Stimulated activated CD4-positive, alpha-beta T cell treated with anti-CD3 and anti-CD28 coated beads, Interleukin-1b, Interleukin-23, amount 100 ng/mL, for 48 hours (primary cell): ENCODE measurements at places on chromosomes 11 and 22.

DNA sequence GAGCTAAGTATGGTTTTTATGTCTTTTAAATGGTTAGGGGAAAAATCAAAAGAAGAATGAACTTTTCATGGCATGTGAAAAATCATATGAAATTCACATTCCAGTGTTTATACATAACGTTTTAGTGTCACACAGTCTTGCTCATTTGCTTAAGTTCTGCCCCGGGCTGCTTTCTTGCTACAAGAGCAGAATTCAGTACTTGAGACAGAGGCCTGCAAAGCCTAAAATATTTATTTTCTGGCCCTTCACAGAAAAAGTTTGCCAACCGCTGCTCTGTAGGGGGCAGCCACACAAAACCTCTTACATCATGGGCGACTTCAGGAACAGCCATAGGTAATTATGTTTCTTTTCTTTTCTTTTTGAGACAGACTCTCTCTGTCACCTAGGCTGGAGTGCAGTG, 1.0 kb upstream of the ATG2A start:
- DNase-seq = no peak

DNA sequence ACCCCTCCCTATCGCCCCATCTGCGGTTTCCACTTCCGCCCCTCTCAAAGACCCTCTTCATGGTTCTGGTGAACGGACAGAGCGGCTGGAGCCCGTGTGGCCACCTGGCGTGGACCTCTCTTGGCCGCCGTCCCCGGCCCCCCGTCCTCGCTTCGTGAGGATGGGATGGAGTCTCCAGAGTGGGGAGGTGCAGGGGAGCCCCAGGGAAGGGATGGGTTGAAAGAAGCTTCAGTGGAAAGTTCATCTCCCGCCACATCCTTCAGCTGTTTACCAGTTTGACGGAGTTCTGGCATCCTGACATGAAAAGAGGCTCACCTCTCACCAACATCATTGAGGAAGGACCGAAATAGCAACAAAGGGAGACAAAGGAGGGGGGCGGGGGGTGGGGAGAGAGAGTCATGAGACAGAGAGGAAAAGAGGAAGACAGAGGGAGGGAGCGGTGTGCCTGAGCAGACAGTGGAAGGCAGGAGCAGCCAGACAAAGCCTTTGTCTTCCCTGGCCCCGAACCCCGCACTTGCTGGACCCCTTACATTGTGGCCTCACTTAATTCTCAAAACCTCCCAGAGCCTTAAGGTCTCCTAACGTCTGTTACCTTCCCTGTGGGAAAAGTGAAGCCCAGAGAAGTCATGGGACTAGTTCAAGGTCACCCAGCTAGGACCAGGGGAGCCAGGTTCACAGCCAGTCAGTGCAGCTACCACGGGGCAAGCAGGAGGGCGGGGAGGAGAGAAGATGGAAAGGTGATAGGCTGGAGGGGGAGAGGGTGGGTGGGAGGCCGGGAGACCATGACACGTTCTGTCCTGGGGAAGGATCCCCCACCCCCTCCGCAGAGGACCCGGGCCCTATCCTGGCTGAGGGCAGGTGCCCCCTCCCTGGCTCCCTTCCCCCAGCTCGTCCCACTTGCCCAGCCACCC, 54.9 kb downstream of the CD6 start:
- no peak for DNase-seq

- no peak for DNase-seq
These were observed 38.5 kb upstream of the LARGE1 start for GRCh38 chr22:33958741-33959140.

- peak; percentile 55 for DNase-seq
These were observed 869 bp upstream of the EIF4ENIF1 start for GRCh38 chr22:31490496-31490925.

- DNase-seq = no peak
These were observed 86.6 kb downstream of the RTL6 start for GRCh38 chr22:44411226-44412135.

GRCh38 chr22:46076651-46077339, 73.5 kb upstream of the PPARA start:
- DNase-seq = no peak

DNA sequence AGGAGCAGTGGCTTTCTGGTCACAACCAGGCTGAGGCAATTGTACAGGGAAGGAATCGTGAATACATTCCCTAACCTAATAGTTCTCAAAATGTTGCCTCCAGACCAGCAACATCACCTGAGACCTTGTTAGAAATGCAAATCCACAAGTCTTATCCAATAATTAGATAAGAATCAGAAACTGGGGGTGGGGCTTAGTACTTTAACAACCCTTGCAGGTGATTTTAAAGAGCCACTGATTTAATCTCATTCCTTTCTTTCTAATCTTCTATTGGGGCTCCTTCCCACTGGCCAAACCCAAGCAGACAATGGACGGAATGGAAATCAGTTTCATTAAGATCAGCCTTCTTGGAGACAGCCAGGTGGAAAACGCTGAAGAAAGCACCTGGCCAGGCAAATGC, 142.4 kb upstream of the DDI1 start:
- no peak for DNase-seq

DNA sequence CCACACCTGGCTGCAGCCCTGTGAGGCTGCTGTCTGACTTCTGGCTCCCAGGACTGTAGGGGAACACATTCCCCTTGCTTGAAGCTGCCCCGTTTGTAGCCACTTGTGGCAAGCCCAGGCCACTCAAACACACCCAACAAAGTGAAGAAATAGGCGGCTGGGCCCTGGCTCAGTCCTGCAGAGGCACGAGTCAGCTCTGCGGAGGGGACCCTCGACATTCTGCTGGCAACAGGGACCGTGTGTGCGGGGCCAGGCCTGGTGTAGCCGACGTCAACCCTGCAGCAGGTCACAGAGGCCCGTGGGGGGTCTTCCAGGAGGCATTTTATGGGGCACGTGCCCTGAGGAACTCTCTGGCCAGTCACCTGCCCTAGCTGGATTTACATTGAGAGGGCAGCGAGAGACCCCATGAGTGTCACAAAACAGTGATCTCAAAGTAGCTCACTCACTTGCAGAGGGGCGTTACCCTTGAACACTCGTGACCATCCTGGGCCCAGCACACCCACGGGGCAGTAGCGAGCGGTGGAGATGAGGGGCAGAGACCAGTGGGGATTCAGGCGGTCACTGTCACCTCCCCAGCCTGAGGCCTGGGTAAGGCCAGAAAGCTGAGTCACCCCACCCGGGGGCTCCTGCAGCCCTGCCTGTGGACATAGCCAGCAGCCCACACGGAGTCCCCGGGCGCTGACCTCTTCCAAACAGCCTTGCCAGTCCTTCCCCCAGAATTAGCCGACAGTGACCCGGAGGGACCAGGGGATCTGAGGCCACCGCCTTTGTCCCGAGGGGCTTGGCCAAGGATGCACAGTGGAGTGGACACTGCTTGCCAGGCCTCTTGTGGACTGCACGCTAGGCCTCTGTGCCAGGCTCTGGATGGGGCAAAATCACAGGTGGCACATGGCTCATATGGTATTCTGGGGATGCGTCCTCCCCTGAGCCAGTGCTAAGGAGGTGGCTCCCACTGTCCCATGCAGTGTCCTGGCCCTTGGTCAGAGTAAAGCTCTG, 139.5 kb downstream of the CTTN start:
- no peak for DNase-seq

DNA sequence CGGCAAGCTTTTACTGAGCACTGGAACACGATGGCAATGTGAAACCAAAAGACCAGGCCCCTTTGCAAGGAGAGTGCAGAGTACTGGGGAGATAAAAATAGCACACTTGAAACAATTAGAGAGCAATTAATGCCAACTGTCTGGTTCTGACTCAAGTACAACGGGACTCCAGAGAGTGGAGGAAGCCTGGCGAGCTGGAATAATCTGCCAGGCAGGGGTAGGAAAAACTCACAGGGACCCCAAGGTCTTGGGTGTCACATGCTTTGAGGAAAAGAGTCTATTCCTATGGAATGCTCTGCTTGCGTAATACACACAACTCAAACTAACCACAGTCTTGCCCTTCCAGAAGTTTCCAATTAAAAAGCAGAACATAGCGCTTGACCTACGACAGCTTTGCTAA, 113.0 kb upstream of the CLMP start:
- no peak for DNase-seq

- no peak for DNase-seq
These were observed 9.1 kb downstream of the LINC01488 start for GRCh38 chr11:69490516-69490915.
